ENCODE measurements at places on chromosomes 1 and 21.
A peak's percentile ranks its signal among the peaks of the same experiment; 100 is the strongest.

- DNase-seq = no peak
Measured at GRCh38 chr1:97826820-97827219, 94.0 kb downstream of the DPYD start.

DNA sequence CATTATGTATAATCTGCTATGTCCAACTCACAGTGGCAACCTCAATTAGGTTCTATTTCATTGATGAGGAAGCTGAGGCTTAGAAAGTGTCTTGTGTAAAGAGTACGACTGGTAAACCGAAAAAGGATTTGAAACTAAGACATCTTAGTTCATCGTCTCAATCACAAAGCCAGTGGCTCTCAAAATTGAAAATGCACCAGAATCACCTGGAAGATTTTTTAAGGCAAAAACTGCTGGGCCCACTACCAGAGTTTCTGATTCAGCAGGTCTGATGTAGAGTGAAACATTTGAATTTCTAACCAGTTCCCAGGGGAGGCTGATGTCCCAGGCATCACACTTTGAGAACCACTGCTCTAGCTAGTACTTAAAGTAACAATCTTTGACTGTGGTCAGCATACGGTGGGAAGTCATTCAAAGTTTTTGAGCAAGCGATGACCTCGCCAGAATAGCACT, 5.2 kb upstream of the LRRC53 start:
- DNase-seq = no peak

- no peak for DNase-seq
Measured at GRCh38 chr1:17027403-17027802, 15.7 kb upstream of the ATP13A2 start.

GRCh38 chr1:147541672-147542568, 619 bp downstream of the BCL9 start:
- DNase-seq = no peak

GRCh38 chr1:51663721-51664120, 46.8 kb downstream of the OSBPL9 start:
- no peak for DNase-seq

DNA sequence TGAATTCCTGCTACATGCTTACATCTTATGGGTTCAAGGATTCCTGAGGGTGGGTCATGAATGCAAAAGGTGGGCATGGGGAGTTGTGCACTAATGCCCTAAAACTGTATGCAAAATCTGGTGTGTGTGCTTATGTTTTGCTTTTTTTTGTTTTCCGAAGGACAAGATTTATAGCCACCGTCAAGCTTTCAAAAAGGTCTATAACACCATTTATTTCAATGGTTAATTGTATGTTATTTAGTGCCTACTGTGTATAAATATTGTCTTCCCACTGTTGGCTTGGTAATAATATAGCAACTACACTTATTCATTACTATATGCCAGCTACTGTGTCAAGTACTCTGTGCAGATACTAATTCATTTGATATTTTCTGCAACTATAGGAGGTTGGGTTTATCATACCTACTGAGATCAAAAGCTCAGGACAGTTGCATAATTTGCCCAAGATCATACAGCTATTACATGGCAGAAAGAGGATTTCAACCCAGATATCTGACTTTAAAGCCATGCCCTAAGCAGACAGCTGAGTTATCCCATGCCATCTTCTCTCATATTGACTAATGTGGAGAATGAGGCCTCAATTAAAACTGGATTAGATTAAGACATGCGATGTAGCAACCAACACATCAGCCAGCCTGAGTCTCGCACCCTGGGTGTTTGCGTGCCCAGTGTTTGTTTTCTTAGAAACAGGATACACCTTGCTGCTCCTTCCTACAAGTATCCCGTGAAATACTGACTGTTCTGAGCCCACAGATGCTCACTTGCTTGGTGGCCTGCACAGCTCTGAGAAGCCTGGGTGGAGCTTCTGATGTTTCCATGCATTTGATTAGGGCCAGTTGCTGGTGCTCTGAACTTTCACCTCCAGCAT, 34.6 kb downstream of the GADD45A start:
- DNase-seq = no peak

GRCh38 chr1:218242171-218242570, 42.9 kb upstream of the RRP15 start:
- no peak for DNase-seq

GRCh38 chr1:161439280-161440232, 65.7 kb upstream of the FCGR2A start:
- DNase-seq = peak; percentile 34

DNA sequence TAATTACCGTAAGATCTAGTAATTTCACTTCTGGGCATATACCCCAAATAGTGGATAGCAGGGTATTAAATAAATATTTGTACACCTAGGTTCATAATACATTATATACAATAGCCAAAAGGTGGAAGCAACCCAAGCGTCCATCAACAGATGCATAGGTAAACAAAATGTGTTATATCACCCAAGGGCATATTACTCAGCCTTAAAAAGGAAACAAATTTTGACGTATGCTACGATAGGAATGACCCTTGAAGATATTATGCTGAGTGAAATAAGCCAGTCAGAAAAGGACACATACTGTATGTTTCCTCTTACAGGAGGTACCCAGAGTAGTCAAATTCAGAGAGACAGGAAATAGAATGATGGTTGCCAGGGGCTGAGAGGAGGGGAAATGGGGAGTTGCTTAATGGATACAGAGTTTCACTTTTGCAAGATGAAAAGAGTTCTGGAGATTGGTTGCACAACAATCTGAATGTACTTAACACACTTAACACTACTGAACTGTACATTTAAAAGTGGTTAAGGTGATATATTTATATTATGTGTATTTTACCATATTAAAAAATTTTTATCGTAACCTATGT, 36.6 kb upstream of the KCTD3 start:
- DNase-seq = no peak

DNA sequence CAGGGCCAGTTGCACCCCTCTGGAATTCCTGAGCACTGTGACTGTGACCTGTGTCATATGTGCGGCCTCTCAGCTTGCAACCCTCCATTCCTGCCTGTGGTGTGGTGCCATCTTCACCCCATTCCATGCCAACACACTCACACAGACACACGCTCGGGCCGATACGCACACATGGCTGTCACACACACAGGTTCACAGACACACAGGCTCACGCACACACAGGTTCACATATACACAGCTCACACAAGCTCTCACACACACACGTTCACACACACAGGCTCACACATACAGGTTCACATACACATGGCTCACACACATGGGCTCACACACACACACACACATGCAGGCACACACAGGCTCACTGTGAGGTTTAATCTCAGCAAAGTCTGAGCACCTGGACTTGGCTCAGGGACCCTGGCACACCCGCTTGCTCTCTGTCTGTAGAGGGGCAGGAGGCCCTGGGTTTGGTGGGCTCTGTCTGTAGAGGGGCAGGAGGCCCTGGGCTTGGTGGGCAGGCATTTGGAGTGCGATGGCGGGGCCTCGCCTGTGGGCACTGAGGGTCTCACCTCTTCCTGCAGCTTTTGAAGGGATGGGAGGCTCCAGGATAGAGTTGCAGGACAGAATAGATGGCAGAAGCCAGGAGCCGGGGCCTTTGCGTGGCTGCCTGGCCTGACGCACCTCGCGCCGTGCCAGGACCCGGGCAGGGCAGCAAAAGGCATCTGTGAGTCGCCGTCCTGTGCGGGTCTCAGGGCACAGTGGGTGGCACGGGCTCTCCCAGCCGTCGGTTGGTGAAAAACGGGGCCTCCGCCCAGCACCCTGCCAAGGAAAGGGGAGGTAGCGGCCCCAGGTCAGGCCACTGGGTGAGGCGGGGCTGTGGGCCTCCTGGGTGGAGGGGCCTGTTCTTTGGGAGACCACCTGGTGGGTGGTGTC, 17.1 kb downstream of the COL18A1 start:
- no peak for DNase-seq

DNA sequence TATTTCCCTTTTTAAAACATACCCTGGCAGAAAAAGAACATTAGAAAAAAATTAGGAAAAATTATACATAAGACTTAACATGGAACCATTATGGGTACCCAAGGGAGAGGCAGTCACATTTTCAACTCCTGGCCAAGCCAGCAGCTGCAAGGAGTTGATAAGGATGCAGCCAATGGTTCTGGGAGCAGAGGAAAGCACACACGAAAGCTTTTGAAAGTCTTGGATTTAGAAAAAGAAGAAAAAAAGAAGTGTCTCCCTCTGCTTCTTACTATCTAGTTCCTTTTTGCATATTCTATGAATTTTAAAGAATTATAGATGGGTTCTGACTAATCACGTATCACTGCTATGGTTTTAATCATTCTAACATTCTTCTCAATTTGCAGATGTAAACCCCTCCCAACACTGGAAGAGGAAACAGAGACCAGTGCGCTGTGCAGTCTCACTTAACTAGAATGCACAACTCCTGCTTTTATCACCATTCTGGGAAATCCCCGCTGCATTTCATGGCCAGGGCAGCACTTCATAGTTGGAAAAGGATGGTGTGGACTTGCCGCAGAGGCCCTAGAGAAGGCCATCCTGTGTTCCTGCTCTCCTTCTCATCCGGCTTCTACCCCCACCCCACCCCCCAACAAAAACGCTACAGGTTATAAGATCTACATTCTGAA, 2.7 kb upstream of the CD58 start:
- no peak for DNase-seq

DNA sequence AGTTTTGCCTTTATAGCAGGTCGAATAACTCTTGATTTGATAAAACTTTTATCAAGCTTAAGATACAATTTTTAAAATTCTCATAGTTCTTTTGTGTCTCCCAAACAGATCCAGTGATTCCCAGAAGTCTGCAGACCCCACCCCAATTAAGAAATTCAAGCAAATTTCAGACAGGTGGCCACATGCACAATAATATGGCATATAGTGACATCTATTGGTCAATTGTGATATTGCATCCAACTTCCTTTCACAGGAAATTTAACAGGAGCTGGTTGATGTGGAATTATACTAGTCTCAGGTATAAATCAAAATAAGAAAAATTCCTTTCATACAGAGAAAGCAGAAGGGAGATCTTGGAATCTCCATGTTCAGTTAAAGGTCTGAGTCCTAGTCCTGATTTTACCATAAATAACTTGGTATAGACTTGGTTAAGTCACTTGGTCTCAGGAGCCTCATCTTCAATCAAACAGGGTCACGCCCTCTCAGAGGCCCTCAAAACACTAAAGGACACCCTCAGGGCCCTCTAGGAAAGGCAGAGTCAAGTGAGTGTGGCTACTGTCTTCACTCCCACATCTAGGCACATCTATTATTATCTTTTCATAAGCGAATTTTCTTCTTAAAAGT, 24.1 kb downstream of the PIGM start:
- no peak for DNase-seq

- no peak for DNase-seq
Measured at GRCh38 chr1:178664278-178664677, 60.8 kb upstream of the RALGPS2 start.

DNA sequence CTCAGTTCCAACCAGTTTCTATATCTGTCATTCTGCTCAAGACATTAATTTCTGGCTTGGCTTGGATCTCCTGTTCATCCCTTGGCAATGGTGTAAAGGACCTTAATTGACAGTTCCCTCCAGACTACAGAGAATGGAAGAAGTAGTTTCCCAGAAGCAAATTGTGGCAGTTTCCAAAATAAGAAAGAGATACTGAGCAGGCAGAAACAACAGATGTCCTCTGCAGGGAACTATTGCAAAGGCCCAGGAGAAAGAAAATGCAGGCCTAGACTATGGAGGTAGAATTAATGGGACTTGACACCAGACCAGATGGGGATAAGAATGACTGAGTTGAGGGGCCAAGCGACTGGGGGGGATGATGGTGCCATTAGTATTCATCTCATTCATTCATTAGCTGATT, 6.1 kb upstream of the AK2 start:
- no peak for DNase-seq

DNA sequence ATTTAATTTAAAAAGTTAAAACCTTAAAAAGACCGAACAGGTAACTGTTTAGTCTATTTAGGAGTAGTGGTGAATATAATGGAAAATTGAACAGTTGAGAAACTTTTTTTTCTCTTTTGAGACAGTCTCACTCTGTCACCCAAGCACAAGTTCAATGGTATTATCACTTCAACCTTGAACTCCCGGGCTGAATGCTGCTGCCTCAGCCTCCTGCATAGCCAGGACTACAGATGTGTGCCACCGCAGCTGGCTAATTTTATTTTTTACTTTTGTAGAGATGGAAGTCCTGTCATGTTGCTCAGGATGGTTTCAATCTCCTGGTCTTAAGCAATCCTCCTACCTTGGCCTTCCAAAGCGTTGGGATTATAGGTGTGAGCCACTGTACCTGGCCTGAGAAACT, 16.2 kb upstream of the GBP2 start:
- no peak for DNase-seq

DNA sequence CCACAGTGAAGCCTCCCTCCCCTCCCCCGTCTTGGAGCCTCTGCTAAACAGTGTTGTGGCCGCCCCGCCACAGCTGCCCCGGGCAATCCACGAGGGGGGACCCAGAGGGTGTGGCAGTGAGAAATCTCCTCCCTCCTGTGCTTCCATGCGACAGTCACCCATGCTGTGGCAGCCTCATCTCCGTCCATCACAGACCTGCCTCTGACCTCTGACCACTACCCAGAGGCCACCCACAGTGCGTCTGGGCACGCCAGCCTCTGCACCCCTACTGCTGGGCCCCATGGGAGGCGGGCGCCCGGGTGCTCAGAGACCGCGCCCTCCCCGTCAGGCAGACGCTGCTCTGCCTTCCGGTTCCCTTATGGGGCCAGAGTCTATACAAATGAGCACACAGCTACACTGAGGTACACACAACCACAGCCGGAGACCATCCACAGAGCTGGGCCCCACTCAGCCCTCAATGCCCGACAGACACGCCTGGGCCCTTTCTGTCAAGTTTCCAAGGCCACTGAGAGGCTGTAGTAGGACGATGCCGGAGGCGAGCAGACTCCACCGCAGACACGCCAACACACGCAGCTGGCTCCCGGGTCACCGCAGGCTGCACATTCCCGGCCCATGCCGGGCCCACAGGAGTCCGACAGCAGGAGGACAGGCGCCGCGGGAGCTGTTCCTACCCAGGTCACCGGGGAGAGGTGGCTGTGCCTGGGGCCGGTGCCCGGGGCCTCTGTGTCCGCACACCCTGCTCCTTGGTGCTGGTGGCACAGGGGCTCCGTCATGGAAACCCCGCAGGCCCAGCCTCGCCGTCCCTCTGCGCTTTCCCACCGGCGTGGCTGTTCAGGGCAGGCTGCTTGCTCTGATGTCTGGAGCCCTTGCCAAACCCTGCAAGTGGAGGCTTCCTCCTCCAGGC, 23.9 kb upstream of the TMEM52 start:
- no peak for DNase-seq

- DNase-seq = no peak
Measured at GRCh38 chr1:205998457-205999241, 4.5 kb downstream of the RAB7B start.

- no peak for DNase-seq
Measured at GRCh38 chr1:84823511-84823910, 69.5 kb downstream of the LPAR3 start.

GRCh38 chr1:21904704-21905520, 32.2 kb downstream of the HSPG2 start:
- peak; percentile 86 for DNase-seq

GRCh38 chr1:7505771-7506453, 265.2 kb upstream of the VAMP3 start:
- no peak for DNase-seq

Measured in RCC 7860 (cell line).